ENCODE measurements at places on chromosomes 4 and X.
A peak's percentile ranks its signal among the peaks of the same experiment; 100 is the strongest.

- peak; percentile 54 for DNase-seq
These were observed 334.5 kb upstream of the NOCT start for GRCh38 chr4:138680989-138681604.

DNA sequence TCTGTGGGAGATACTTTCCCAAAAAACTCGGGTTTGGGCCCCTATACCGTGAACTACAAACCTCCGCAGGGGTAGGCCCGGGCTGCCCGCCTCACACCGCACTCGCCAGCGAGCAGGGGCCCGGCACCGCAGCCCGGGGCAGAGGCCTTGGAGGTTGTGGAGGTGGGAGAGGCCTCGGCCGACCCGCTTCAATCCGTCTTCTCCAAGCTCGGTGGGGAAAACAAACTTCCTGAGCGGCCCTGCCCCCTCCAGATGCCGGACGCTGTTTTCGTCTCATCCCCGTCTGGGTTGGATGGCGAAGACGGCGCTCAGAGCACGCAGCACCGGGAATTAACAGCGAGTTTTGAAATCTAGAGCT lies 442 bp upstream of the MCUB start:
- peak; percentile 5 for DNase-seq

DNA sequence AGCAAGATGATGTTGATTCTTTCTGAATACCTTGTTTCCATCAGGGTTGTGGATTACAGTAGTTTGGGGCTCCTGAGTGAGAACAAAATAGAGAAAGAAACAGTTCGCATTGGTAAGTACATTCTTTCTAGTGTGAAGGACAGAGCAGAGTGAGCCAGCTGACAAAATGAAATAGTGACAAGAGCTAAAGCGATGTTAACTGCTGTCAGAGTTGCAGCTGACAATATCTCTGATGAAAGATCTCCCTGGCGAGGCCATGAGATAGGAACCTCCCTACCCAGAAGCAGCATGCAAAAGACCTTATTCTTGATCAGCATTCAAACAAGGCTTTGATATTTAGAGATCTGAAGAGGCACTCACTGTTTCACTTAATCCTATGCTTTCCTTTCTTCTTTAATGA lies 258.6 kb downstream of the CAMK2D start:
- DNase-seq, result no peak

DNA sequence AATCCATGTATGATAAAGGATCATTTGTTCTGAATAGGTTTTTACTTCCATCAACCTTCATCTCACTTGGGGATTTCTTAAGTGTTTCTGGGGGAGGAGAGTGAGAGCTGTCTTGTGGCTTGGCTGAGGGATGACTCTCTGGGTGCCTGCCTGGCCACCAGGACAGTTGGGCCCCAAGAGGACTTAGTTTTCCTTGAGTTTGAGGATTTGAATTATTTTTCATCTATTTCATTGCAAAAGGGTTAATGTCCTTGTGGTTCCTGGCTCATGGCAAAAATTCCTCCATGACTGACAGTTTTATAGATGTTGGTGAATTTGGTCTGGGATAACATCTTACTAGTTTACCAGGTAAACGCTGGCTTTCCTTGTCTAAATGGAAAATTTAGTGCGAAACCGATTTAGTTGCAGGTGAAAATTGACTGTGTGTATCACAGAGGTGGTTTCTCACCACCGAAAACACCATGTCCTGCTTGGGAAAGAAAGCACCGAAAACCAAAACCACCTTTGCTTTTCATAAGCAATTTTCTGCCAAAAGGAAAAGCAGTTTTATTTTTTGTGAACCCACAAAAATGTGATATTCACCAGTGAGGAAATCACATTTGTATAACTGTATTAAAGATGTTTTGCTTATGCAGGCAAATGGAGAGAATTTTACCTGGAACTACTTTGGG lies 331.3 kb upstream of the SFRP2 start:
- no peak for DNase-seq

- DNase-seq, result no peak
These were observed 262.2 kb downstream of the ARHGAP10 start for GRCh38 chr4:147994076-147994475.

All from stimulated activated CD8-positive, alpha-beta memory T cell treated with anti-CD3 and anti-CD28 coated beads, Interleukin-4, amount 100 ng/mL, for 4 hours (primary cell).